Upper lobe of right lung (tissue), 1 donor: ENCODE measurements at places on chromosomes 16 and 17.

DNA sequence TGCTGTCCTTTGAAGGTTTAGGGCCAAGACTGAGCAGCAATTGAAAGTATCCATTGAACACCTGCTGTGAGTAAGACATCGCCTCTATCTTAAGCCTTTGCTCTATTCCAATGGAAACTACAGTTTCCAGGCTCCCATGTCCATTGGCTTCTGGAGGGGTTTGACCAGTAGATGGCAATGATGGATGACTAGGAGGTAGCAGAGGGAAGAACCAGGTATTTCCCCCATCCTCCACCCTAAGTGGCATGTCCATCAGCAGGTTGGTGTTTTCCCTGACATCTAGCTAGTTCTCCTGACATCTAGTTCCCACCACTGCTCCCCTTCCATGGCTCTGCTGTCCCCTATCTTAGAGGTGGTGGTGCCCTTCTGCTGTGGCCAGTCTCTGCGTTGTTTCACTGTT is 58.7 kb downstream of the CENPV start:
- H3K27me3 ChIP-seq, result no peaks in the 10 kb centered on the region
- no peak overlapping the region for H3K27ac ChIP-seq

DNA sequence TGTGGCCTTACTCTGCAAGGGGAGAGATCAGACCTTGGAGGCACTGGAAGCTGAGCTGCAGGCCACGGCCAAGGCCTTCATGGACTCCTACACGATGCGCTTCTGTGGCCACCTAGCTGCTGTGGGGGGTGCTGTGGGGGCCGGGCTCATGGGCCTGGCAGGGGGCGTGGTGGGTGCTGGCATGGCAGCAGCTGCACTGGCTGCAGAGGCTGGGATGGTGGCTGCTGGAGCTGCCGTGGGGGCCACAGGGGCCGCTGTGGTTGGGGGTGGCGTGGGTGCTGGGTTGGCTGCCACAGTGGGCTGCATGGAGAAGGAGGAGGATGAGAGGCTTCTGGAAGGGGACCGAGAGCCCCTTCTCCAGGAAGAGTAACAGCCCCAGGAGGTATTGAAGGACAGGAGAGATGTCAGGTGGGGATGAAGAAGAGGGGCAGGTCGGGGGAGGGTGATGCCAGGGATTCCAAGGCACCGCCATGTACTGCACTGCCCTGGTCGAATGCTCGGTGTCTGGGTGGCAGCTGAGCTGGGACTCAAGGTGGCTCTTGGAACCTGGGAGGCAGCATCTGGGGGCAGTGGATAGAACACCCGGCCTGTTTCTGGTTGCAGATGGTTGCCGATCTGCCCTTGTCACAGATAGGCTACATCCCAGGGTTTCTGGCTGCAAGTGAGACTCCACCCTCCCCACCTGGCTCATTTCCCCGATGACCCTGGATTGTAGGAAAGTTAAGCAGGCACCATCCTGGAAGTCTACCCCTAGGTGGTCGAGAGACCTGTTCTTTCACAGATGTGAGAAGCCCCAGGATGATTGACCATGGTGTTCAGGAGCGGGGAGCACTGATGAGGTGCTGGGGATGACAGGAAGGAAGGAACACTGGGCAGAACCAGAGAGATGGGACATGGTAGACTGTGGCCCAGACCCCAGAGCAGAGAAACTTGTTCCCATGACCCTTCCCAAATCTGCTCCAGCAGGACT is 5.1 kb downstream of the RNF112 start:
- no peak for DNase-seq
- H3K4me3 ChIP-seq, result no peak overlapping the region
- no peak overlapping the region for H3K27ac ChIP-seq
- no peaks in the 10 kb centered on the region for H3K27me3 ChIP-seq
- no peaks in the 10 kb centered on the region for H3K4me1 ChIP-seq

DNA sequence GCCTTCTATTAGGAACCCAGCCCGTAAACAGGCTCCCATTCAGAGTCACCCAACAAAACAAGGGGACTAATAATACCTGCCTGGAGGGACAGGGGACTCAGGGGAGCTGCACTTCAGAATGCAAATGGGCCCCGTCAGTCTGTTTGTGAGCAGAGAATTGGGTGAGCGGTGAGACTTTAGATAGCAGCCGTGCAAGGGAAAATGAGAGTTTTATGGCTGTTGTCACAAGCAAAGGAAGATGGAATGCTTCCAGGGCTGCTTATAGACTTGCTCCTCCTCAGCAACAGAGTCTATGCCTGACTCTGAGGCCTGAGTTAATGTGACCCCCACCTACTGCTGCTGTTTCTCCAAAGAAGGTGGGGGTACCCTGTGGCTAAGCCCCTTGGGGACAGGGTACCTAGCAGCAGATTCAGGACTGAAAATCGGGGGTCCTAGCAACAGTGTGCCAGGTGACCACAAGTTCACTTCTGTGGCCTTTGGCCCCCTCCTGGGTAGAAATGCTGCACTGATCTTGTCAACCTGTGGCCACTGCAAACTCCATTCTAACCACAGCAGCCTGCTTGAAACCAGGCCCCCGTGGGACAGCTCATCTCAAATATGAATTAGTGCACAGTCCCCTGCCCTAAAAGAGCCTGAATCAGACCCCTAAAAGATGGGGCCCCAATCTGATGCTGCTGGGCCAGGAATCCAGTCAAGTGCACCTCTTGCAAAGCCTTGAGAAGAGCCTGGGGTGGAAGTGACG is 126.4 kb downstream of the C16orf78 start:
- H3K4me3 ChIP-seq, result no peak overlapping the region
- H3K4me1 ChIP-seq, result no peaks in the 10 kb centered on the region
- no peak for DNase-seq
- no peaks in the 10 kb centered on the region for H3K36me3 ChIP-seq
- H3K27me3 ChIP-seq, result no peaks in the 10 kb centered on the region
- H3K27ac ChIP-seq, result no peak overlapping the region

DNA sequence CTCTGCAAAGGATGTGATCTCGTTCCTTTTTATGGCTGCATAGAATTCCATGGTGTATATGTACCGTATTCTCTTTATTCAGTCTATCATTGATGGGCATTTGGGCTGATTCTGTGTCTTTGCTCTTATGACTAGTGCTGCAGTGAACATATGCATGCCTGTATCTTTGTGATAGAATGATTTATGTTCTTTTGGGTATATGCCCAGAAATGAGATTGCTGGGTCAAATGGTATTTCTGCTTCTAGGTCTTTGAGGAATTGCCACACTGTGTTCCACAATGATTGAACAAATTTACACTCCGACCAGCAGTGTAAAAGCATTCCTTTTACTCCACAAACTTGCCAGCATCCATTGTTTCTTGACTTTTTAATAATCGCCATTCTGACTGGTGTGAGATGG is 60.2 kb upstream of the ADORA2B start:
- H3K27ac ChIP-seq, result no peak overlapping the region
- no peak overlapping the region for H3K4me3 ChIP-seq
- DNase-seq, result no peak
- H3K36me3 ChIP-seq, result no peaks in the 10 kb centered on the region

- peak overlapping the region; percentile 92 for H3K27ac ChIP-seq
- peaks cover 29% of the 10 kb centered on the region for H3K4me1 ChIP-seq
- peaks cover 32% of the 10 kb centered on the region for H3K36me3 ChIP-seq
Observed at GRCh38 chr17:58083491-58084316, 485 bp downstream of the DYNLL2 start.

GRCh38 chr16:2205104-2205966 is at the start of gene MLST8:
MLST8 (plus strand) TSS chr16:2205454; CDS start chr16:2206086, 632 bp downstream.
- peak; percentile 94 for DNase-seq
- peak within 1 kb of the TSS; percentile 98 for H3K27ac ChIP-seq
- peaks cover 34% of the 10 kb centered on the region for H3K36me3 ChIP-seq
- peak within 1 kb of the TSS; percentile 86 for H3K4me3 ChIP-seq
- peaks cover 18% of the 10 kb centered on the region for H3K4me1 ChIP-seq
- H3K27me3 ChIP-seq, result no peaks in the 10 kb centered on the region

DNA sequence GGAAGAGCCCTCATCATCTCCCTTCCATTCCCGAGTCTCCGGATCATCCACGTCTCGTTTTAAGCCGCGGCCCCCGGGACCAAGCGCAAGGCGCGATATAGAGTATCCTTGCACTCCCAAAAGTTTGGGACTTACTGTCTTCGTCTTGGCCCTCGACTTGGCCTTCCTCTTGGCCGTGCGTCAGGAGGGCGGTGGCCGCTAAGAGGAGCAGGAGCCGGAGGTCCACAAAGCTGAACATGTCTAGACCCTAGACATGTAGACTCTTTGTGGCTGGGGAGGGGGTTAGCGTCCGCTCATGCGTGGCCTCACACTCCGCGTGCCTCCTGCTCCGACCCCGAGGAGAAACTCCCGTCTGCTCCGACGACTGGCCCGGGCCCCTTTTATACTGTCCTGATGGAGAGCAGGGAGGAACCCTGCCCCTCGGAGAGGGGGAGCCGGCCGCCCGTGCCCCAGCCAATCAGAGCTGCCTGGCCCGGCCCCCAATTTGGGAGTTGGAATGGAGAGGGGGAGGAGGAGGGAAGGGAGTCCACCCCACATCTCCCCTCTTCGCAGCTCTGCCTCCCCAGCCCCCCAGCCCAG is at the start of gene COL1A1:
TSS of gene COL1A1 (minus strand) at position 356 of the 579 bp plus-strand sequence. CDS start at position 238, 118 bp downstream.
- peak within 1 kb of the TSS; percentile 60 for H3K4me3 ChIP-seq
- peaks cover 13% of the 10 kb centered on the region for H3K27me3 ChIP-seq
- peak; percentile 77 for DNase-seq
- H3K4me1 ChIP-seq, result peaks cover 18% of the 10 kb centered on the region

GRCh38 chr17:6110592-6110991 is 40.4 kb downstream of the WSCD1 start:
- H3K36me3 ChIP-seq, result no peaks in the 10 kb centered on the region
- H3K27ac ChIP-seq, result no peak overlapping the region
- DNase-seq, result no peak

- peaks cover 18% of the 10 kb centered on the region for H3K36me3 ChIP-seq
- no peak overlapping the region for H3K27ac ChIP-seq
- no peak overlapping the region for H3K4me3 ChIP-seq
- H3K27me3 ChIP-seq, result no peaks in the 10 kb centered on the region
Observed at GRCh38 chr16:81652798-81653505, 126.1 kb upstream of the PLCG2 start.

DNA sequence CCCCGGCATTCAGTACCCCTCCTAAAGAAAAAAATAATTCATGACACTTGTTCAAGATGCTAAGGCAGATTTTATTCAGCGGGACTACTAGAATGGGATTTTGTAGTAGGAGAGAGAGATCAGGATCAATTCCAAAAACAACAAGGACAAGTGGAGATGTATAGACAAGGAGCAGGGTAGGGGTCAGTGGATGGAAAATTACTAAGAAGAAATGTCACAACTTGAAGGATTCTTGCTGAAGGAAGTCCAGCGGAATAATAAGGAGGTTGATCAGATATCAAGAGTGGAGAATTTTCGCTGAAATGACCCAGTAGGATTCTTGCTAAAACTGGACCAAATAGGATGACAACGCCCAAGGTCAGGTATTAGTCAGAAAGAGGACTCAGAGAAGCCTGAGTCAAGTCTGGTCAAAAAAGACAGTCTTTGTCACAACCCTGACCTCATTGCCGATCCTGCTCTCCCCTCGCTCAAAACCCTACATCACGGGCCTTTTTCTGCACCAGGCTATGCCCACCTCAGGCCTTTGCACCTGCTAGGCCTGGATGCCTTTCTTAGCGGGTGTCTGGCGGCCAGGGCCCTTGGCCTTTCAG is 36.9 kb downstream of the MMD start:
- no peaks in the 10 kb centered on the region for H3K27me3 ChIP-seq
- DNase-seq, result no peak

- peaks cover 24% of the 10 kb centered on the region for H3K4me1 ChIP-seq
- H3K36me3 ChIP-seq, result no peaks in the 10 kb centered on the region
- H3K27ac ChIP-seq, result peak overlapping the region; percentile 66
Observed at GRCh38 chr17:17022011-17022410, 20.2 kb upstream of the MPRIP start.

GRCh38 chr17:72334205-72334604 is 213.4 kb downstream of the SOX9 start:
- peaks cover 10% of the 10 kb centered on the region for H3K4me1 ChIP-seq
- DNase-seq, result no peak
- H3K27me3 ChIP-seq, result peaks cover 7% of the 10 kb centered on the region
- no peak overlapping the region for H3K27ac ChIP-seq
- H3K36me3 ChIP-seq, result no peaks in the 10 kb centered on the region

GRCh38 chr16:12798846-12799245 is 4.8 kb downstream of the CPPED1 start:
- no peak overlapping the region for H3K27ac ChIP-seq
- H3K4me3 ChIP-seq, result no peak overlapping the region
- peaks cover 12% of the 10 kb centered on the region for H3K4me1 ChIP-seq
- H3K36me3 ChIP-seq, result no peaks in the 10 kb centered on the region
- no peaks in the 10 kb centered on the region for H3K27me3 ChIP-seq

GRCh38 chr16:17638134-17638533 is 167.4 kb upstream of the XYLT1 start:
- no peak overlapping the region for H3K4me3 ChIP-seq
- DNase-seq, result no peak
- H3K4me1 ChIP-seq, result no peaks in the 10 kb centered on the region
- no peak overlapping the region for H3K27ac ChIP-seq
- H3K36me3 ChIP-seq, result no peaks in the 10 kb centered on the region

DNA sequence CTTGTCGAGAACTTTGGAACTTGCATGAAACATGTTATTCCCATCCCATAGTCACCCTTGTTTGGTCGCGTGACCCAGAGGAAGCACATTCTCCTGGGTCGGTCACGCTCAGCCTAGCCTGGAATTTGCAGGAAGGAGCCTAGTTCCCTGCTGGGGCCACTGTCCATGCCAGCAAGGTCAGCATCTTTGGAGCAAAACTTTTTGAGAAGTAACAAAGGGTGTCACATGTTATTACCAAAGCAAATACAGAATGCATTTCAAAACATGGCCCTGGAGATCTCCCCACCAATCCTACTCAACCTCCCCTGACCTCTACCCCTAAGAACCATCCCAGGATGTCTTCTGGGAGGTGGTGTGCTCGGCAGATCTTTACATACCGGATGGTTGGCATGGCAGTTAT is 26.2 kb upstream of the IRF8 start:
- no peaks in the 10 kb centered on the region for H3K27me3 ChIP-seq
- H3K36me3 ChIP-seq, result no peaks in the 10 kb centered on the region
- DNase-seq, result no peak
- no peak overlapping the region for H3K27ac ChIP-seq
- peaks cover 7% of the 10 kb centered on the region for H3K4me1 ChIP-seq

DNA sequence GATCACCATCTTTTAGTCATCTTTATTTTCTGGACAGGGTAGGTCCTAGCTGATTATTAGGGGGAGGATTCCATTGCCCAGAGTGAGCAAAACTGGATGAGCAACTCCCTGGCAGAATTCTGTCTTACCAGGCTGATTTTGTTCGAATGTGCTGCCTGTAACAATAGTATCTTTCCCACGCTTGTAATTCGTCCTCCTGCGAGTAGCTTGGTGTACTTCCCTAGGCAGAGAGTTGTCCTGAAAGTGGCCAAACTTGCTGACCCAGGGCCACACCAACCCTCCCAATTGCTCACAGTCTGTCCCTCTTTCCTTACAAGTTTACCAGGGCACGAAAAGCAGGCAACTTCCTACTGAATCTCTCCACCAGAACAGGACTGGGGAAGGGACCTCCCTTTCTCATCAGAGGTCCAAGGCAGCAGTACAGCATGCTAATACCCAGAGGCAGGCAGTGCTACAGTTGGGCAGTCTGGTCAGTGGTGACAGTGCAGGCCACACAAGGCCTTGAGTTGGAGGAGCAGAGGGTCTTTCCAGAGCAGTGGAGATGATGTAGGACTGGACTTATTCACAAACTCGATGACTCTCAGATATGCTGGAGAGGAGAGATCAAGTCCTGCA is 67.8 kb upstream of the NLK start:
- H3K4me1 ChIP-seq, result no peaks in the 10 kb centered on the region
- H3K36me3 ChIP-seq, result no peaks in the 10 kb centered on the region
- H3K27me3 ChIP-seq, result no peaks in the 10 kb centered on the region
- H3K27ac ChIP-seq, result no peak overlapping the region
